ENCODE measurements at places on chromosomes 12 and 14.

GRCh38 chr14:76115010-76115422 lies 36.7 kb upstream of the GPATCH2L start:
- no peak for DNase-seq

DNA sequence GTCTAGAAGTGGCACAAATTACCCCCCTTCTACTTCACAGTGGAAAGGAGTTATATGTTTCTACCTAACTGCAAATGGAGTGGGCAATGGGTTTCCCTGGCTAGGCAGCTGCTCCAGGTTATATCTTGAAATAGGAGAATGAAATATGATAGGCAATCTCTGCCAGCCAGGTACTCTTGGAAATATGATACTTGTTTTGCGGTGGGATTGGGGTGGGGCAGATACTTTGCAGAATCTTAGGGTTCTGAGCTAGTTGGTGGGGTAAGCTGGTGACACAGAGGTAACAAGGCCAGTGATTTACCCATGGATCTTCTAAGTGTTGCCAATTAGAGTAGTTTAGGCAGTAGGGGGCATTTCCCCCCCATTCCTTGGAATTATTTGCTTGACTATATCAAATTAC lies 140.1 kb downstream of the ATP23 start:
- DNase-seq: no peak

GRCh38 chr14:104171895-104172294 lies 33.5 kb downstream of the KIF26A start:
- no peak for DNase-seq

GRCh38 chr12:48219631-48220030 lies 16.5 kb upstream of the OR10AD1 start:
- no peak for DNase-seq

- no peak for DNase-seq
Measured at GRCh38 chr12:16726879-16727278, 120.9 kb upstream of the LMO3 start.

Measured in NCI-H2227 treated with DMSO at 0.1 percent for 48 hours (cell line).